KG1 (cell line): ENCODE measurements at places on chromosomes 1 and 21.

- no peak for DNase-seq
These were observed 25.7 kb downstream of the TENT5C start for GRCh38 chr1:117631359-117632160.

- no peak for DNase-seq
These were observed 70.3 kb downstream of the PIK3CD start for GRCh38 chr1:9721606-9722377.

GRCh38 chr1:171748651-171749050 lies 6.8 kb upstream of the VAMP4 start:
- DNase-seq, result no peak

DNA sequence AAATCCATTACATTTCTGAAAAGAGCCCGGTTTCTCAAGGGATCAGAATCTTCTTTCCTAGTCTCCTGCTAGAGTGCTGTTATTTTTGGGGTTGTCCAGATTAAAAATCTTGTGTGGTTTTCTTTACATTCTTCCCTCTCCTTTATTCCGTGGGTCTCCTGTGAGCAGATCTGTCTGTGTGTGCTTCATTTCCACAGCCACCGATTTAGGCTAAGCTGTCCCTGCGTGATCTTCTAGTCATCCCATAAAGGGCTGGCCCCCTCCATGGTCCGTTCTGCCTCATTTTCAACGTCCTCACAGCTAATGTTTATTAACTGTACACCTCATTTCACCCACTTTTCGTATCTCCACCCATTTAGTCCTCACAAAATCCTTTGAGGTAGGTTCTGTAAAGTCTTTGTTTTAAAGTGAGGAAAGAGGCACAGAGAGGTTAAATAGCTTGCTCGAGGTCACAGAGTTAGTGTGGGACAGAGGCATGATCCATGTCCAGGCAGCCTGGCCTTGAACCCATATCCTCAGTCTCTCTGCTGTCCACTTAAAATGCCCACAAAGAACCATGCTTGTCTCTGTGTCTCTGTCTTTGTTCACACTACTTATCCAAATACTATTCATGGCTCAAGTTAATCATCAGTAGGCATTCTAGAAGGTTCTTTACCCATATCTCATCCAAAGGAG lies 38.2 kb upstream of the KIF1B start:
- no peak for DNase-seq

DNA sequence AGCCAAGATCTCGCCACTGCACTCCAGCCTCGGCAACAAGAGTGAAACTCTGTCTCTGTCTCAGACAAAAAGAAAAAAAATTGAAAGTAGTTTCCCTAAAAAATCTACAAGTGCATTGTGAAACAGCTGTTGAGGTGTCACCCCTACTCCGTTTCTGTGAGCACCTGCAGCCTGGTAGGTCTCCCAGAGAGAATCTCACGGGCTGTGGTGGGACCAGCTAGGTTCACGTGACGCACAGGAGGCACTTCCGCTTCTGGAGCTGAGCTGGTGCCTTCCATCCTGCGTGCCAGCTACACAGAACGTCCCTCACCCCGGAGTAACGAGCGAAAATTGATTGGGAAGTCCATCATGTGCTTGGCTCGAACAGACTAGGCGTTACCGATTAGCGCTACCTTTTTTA lies 66.8 kb downstream of the COL24A1 start:
- DNase-seq, result no peak
